Fibroblast of gingiva (primary cell): ENCODE measurements at places on chromosomes 3 and 15.

GRCh38 chr15:66661432-66662096 is 40.5 kb upstream of the SMAD6 start:
- no peak for DNase-seq

GRCh38 chr15:46696281-46696680 is 1021.0 kb upstream of the SEMA6D start:
- DNase-seq: no peak

GRCh38 chr15:49379996-49380395 is 43.0 kb upstream of the FGF7 start:
- no peak for DNase-seq

DNA sequence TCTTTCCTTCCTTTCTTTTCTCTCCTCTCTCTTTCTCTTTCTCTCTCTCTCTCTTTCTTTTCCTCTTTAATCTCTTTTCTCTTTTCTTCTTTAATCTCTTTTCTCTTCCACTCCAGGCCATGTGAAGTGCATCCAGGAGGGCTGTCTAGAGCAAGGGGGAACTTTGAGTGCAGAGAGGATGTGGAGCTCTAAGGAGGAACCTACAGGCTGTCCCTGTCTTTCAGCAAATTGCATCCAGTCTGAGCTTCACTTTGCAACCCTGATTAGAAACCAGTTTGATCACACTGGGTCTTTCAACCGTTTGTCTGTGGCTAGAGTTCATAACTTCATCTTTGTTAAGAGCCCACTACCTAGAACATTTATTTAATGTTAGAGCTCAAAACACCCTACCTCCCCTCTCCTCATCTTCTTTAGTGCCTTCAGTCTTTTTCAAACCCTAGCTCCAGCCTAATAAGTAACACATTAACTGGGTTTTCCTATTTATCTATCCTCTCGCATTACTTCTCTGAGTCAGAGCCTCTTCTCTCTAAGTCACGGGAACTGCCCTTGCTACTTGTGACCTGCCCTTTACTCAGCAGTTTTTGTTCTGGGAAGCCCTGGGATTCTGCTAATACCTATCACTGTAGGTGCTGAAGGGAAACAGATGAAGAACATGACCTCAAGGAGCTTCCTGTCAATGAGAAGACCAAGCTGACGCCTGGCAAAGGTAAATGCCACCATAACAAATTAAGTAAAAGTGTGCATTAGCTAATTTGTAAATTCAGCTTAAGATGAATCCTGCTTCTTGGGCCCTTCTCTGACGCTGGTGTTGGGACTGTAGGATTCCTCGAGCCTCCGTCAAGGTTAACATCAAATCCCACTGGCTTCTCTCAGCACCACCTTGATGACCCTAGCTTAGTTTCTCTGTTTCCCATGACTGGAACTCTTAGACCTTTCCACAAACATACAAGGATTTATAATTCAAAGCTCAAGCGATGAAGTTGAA is at the start of gene GCNT3:
GCNT3 (plus strand) TSS at position 508 of the 985 bp plus-strand sequence. CDS start 6,456 bp downstream, outside the sequence.
- DNase-seq: peak; percentile 60

- DNase-seq: peak; percentile 23
Measured at GRCh38 chr15:42914728-42915497, 5.7 kb downstream of the TTBK2 start.

DNA sequence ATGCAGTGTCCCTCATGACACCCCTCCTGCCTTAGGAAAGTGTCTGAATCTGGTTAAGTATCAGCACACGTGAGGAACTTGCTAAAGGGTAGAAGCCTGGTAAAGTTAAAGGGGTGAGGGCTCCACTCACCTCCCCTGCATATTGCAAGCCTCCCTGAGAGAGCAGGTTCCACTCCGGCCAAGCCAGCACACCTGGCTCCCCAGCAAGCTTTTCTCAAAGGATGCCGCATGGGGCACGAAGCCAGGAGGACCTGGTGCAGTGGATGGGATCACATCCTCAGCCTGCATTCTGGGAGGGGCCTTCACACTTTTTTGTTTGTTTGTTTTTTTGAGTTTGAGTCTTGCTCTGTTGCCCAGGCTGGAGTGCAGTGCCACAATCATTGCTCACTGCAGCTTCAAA is 79.9 kb downstream of the PCSK6 start:
- DNase-seq: no peak

DNA sequence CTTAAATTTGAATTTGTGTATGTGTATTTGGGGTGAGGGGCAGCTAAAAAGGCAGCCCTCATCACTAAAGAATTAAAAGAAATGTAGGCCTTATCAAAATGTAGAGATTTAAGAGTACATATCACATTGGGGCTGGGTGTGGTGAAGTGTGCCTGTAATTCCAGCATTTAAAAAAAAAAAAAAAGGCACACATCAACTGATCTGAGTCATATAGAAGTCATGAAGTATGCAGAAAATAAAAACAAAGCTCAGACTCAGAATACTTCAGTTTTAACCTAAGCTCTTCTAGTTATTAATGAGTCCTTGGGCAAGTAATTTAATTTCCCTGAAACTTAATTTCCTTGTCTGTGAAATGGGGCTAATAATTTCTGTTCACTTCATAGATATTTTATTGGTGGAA is 31.6 kb downstream of the SLC24A1 start:
- DNase-seq: no peak

- no peak for DNase-seq
Measured at GRCh38 chr3:119627461-119627860, 29.8 kb downstream of the PLA1A start.

GRCh38 chr15:71333839-71334238 is 218.6 kb downstream of the THSD4 start:
- peak; percentile 74 for DNase-seq

GRCh38 chr3:151432616-151433372 is 28.1 kb downstream of the IGSF10 start:
- no peak for DNase-seq

DNA sequence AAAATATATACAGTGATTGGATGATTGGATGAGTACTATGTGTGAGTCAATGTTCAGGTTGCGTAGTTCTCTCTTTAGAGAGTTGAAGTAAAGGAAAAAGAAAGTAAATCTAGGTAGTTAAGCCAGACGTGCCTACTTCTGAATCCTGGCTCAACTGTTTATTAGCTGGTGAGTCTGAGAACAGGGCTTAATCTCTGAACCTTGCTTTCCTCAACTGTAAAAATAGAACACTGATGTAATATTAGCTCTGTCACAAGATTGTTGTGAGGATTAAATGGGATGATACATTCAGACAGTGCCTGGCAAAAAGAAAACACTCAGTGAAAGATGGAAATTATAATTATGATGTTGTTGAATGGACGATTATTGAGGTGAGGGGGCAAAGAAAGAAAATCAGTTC is 413.4 kb downstream of the MAGI1 start:
- DNase-seq: no peak

GRCh38 chr15:62928242-62928999 is 114.1 kb upstream of the TPM1 start:
- peak; percentile 78 for DNase-seq
